Uterus (tissue), 4 donors: ENCODE measurements at places on chromosomes 6 and 20. TPM values are rescaled to one million over a fixed set of nuclear protein-coding genes. Genes with fewer than 3 reads are reported as not detected.

GRCh38 chr6:63527658-63528514, 44.4 kb upstream of the LOC128125822 start:
- peak; percentile 88 for DNase-seq

DNA sequence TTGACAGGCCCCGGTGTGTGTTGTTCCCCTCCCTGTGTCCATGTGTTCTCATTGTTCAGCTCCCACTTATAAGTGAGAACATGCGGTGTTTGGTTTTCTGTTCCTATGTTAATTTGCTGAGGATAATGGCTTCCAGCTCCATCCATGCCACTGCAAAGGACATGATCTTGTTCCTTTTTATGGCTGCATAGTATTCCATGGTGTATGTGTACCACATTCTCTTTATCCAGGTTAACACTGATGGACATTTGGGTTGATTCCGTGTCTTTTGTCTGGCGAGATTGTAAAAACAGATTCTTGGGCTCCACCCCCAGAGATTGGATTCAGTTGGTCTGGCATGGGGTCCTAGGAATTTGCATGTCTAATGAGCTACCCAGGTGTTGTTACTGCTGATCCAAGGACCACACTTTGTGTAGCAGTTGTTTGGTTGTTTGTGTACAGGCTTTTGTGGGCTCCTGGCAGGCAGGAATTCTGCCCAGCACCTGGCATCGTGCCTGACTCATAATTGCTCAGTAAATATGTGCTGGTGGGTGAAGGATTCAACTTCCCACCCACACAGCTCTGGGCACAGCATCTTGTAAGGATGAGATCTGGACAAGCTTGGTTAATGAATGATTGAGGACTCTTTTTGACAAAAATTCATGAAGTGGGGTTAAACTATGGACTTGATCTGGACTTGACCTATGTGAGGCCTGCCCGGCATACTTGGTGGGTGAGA, 5.2 kb downstream of the TOX2 start:
- DNase-seq, result no peak

GRCh38 chr6:51464956-51465355, 622.5 kb downstream of the PKHD1 start:
- DNase-seq, result no peak

DNA sequence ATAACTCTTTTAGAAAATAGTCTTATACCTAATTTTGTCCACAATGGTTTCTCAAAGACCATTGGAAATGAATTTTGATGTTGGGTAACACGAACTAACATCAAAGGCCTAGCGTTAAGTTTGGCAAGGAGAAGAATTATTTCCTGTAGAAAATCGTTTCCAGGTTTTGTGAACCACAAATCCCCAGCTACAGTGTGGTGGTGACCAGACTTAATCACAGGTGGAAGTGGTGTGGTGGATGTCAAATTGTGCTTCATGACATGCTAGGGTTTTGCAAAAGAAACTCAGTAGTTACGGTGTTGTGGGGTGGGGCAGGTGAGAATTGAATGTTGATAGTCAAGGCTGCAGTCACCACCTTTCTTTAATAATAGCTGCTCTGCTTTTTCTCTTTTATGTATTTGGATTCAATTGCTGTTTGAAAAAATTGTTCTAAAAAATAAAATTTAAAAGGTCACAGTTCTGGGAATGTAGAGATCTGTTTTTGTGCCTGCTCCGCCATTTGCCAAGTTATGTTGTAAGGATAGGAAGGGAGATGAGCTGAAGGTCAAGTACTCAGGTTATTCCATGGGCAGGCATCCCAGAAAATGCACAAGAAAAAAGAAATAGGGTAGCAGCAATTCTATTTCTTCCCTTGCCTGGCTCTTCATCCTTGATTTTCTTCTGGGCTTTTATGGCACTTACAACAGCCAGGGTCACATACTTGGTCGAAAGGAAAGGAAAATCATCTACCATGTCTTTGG, 83.6 kb downstream of the F13A1 start:
- peak; percentile 63 for DNase-seq

- DNase-seq, result no peak
These were observed 36.5 kb downstream of the GHRH start for GRCh38 chr20:37225146-37225545.

The TGM3 gene
- 0.21 TPM for total RNA-seq

DNA sequence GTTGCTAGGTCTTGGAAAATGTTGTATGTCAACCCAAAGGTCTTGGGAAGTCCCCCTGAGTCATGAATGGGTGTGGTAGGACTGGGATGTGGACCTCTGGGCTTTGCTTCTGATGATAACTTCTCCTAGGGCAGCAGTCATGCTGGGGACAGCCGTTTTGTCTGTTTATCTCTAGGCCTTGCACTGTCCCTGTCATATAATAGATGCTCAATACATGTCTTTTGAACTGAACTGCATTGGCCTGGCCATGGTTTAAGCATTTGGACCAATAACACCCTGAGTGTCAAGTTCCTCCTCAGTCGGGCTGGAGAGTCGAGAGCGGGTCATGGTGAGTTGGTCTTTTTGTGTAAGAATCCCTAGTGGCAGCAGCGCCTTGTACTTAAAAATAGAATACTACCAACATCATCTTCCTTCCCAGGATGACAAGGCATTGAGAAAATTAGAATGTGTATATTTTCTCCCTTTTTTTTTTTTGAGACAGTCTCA, 43.1 kb downstream of the E2F3 start:
- DNase-seq, result no peak

DNA sequence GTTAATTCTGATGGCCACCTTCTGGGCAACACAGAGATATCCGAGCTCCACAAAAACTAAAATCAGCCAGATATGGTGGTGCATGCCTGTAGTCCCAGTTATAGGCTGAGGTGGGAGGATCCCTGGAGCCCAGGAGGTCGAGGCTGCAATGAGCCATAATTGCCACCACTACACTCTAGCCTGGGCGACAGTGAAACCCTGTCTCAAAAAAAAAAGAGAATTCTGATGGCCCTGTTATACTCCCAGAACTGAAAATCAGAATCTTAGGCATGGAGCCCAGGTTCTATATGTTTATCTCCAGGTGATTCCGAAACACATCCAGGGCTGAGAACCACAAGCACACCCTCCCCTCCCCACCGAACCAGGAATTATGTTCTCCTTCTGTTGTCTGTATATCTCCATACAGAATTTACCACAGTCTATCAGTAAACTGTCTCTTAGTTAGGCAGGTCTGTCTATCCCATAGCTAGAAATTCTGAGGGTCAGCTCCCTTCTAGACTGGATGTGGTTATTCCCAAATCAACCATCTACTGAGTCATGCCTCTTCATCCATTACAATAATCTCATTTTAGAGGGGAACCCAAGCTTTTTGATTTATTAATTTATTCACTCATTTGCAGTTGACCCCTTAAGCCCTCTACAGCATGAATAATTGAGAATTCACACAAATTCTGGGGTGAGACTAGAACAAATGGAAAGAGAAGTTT, 24.8 kb upstream of the CCND3 start:
- DNase-seq, result no peak

The GTSF1L gene
- not detected for total RNA-seq

GRCh38 chr20:21661488-21662055, 43.9 kb upstream of the PAX1 start:
- DNase-seq, result no peak

- DNase-seq, result no peak
These were observed 76.8 kb upstream of the BTN3A2 start for GRCh38 chr6:26288155-26288554.

GRCh38 chr20:36645998-36646397, at the start of gene SLA2:
Gene SLA2 (minus strand): TSS chr20:36646196. CDS start chr20:36641335, 4,861 bp downstream.
- no peak for DNase-seq

The PARD6B gene
- total RNA-seq, result 2.0 TPM

GRCh38 chr6:158758451-158758860, 60.7 kb downstream of the EZR start:
- no peak for DNase-seq

- no peak for DNase-seq
These were observed 25.9 kb downstream of the RIN2 start for GRCh38 chr20:19783966-19784401.

GRCh38 chr6:98871057-98871456, 36.7 kb downstream of the POU3F2 start:
- DNase-seq, result no peak

DNA sequence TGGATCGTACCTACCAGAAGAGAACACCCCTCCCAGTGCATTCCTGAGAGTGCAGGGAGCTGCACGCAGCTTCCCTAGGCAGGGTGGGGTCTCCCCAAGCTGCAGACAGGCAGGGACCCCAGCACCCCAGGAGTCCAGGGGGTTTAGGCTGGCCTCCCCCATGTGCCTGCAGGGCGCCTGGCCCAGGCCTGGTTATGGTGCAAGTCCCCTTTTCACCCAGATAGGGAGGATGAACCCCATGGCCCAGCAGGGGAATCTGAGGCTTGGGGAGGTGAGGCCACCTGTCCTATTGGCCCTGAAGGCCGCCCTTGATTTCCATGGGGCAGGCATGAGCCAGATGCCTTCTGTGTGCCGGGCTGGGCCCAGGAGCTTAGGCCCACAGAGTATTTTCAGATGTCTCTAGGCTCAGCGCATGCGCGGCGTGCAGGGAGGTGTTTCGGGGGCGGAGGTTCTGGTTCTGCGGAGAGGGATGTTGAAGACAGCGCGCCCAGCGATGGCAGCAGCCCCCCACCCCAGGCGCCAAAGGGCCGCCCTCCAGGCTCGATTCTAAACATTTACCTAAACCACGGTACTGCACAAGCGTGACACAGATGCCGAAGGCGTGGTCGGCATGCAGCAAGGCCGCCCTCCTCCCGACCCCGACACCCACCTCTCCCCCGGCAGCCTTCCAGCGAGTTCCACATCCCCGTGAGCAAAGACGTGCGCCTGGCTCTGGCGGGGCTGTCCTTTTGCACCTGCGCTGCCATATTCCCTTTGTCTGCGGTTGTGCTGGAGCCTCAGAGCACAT, 29.4 kb downstream of the COL20A1 start:
- DNase-seq, result no peak

DNA sequence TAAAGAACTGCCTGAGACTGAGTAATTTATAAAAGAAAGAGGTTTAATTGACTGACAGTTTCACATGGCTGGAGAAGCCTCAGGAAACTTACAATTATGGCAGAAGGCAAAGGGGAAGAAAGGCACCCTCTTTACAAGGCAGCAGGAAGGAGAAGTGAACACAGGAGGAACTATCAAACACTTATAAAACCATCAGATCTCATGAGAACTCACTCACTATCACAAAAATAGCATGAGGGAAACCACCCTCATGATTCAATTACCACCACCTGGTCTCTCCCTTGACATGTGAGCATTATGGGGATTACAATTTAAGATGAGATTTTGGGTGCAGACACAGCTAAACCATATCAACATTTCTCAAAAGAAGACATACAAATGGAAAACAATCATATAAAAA, 266.3 kb downstream of the EPM2A start:
- no peak for DNase-seq

The EEF1A2 gene
- total RNA-seq, result not detected

The NKX2-2 gene
- total RNA-seq, result not detected

DNA sequence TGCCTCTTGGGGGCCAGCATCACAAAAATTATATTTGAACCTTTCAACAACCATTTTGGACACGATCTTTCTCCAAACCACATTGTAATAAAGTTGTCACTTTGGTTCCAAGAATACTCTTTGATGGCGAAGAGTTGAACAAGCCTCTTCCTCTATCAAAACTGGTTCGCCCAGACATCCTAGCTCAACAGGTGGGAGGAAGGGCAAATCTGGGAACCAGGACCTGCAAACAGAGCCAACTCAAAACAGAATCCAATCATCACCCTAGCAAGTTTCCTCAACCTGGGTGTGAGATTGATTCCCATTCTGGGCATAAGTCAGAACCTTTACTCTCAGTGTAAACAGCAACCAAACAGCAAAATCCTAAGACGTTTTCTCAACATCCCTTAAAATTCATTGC, 141.2 kb upstream of the RREB1 start:
- DNase-seq, result no peak

- DNase-seq, result no peak
These were observed 99.3 kb upstream of the CHD6 start for GRCh38 chr20:41717483-41717882.

The FBXO5 gene
- total RNA-seq, result 2.6 TPM
